ENCODE measurements at places on chromosomes 5 and 9. TPM values are rescaled to one million over a fixed set of nuclear protein-coding genes. Genes with fewer than 3 reads are reported as not detected.

- no peaks in the 10 kb centered on the region for H3K27me3 ChIP-seq
- no peak for DNase-seq
- H3K4me1 ChIP-seq, result no peaks in the 10 kb centered on the region
- peak overlapping the region; percentile 55 for H3K27ac ChIP-seq
- H3K4me3 ChIP-seq, result no peak overlapping the region
These were observed 137.9 kb upstream of the OTULINL start for GRCh38 chr5:14443671-14444093.

DNA sequence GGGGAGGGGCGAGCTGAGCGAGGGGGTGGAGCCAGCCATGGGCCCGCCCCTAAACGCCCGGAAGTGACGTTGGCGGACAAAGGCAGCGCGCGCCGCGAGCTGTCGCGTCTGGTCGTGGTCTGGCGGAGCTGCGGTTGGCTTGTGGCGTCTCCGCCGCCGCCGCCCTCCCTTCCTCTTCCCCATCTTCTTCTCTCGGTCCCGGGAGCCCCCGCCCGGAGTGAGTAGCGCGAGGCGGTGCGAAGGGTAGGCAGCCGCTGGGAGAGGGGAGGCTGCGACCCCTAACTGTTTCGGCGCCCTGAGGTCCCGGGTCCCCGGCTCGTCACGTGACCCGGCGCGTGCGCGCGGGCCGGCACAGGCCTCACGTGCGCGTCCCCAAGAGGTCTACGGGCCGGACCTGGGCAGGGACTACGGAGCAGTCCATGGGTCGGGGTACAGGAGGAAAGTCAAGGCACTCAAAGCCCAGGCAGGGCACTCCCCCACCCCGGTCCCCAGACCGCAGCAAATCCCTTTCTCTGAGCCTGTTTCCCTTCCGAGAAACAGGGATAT is at the start of gene NTMT1:
Gene NTMT1, plus strand, starts transcription at position 85 of the 546 bp plus-strand sequence. CDS start 6,541 bp downstream, outside the sequence.
- no peak for DNase-seq
- peak within 1 kb of the TSS; percentile 93 for H3K4me3 ChIP-seq
- peaks cover 40% of the 10 kb centered on the region for H3K4me1 ChIP-seq
- peaks cover 11% of the 10 kb centered on the region for H3K36me3 ChIP-seq
- H3K27ac ChIP-seq, result peak within 1 kb of the TSS; percentile 94

DNA sequence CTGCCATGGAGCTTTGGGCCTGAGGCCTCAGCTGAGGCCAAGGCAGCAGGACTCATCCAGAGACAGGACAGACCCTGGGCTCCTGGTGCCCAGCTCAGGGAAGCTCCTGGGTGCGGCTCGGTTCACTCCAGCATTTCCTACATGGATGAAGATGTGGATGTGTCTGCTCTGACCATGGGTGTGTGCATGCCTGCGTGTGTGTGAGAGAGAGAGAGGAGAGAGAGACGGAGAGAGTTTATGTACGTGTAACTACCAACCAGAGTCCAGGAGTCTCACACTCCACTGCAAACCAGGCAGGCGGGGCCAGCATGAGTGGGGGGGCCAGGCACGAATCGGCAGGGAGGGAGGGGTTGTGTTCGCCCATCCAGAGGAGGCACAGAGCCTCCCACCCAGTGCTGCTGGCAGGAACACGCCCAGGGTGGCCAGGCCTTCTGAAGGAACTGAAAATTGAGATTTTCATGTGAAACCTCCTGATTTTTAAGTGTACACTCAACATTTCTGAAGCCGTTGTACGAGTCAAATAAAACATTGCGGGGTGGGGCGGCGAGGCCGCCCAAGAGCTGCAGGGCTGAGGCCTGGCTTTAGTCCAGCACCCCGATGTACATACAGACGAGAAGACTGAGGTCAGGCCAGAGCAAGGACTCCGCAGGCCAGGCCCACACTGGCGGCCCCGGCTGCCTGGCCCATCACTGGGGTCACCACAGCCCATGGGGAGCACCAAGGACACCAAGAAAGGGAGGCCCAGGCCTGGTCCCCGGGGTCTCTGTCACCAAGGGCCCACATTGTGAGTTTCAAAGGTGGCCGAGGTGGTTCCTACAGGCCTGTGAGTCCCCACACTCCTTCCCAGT is 88.7 kb downstream of the ADAMTS2 start:
- H3K27ac ChIP-seq, result no peak overlapping the region
- H3K4me3 ChIP-seq, result no peak overlapping the region
- H3K36me3 ChIP-seq, result no peaks in the 10 kb centered on the region
- no peaks in the 10 kb centered on the region for H3K4me1 ChIP-seq
- DNase-seq, result no peak

GRCh38 chr9:136482046-136482792 is 621 bp downstream of the SEC16A start:
- DNase-seq, result peak; percentile 61
- H3K4me3 ChIP-seq, result peak overlapping the region; percentile 92
- H3K36me3 ChIP-seq, result peaks cover 10% of the 10 kb centered on the region
- peak overlapping the region; percentile 86 for H3K27ac ChIP-seq
- peaks cover 16% of the 10 kb centered on the region for H3K4me1 ChIP-seq
- no peaks in the 10 kb centered on the region for H3K27me3 ChIP-seq

DNA sequence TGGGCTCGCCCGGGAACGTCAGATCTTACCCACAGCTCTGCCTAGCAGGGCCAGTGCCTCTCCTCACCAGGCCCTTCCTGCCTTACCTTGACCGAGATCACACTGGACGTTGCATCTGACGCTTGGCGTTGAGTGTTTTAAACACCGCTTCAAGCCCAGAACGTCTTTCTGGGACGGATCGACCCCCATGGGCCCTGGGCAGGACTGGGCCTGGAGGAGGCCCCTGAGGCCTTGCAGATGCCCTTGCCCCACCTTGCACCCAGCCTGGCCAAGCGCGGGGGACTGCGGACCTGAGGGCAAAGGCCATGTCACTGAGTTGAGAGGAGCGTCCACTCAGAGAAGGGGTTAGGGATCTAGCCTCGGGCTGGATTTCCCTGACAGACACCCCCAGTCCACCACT is 64.3 kb upstream of the FCN2 start:
- H3K4me1 ChIP-seq, result no peaks in the 10 kb centered on the region
- H3K27me3 ChIP-seq, result no peaks in the 10 kb centered on the region
- no peak for DNase-seq
- no peak overlapping the region for H3K27ac ChIP-seq

The G3BP1 gene
- total RNA-seq, result 144 TPM

Measured in thymus (tissue), 14 donors.